Fibroblast of the conjunctiva (primary cell): ENCODE measurements at places on chromosomes 2 and 18.
A peak's percentile ranks its signal among the peaks of the same experiment; 100 is the strongest.

- DNase-seq = no peak
Observed at GRCh38 chr2:136351684-136352083, 233.7 kb upstream of the CXCR4 start.

- DNase-seq = no peak
Observed at GRCh38 chr18:75322206-75322605, 105.3 kb downstream of the SMIM21 start.

- DNase-seq = no peak
Observed at GRCh38 chr2:207375207-207375875, 154.4 kb upstream of the CREB1 start.

GRCh38 chr2:151030663-151031230, 230.9 kb downstream of the RBM43 start:
- DNase-seq = no peak

GRCh38 chr18:13194239-13194638, 24.3 kb upstream of the LDLRAD4 start:
- no peak for DNase-seq

GRCh38 chr2:222057347-222058073, 241.3 kb downstream of the PAX3 start:
- DNase-seq = no peak

DNA sequence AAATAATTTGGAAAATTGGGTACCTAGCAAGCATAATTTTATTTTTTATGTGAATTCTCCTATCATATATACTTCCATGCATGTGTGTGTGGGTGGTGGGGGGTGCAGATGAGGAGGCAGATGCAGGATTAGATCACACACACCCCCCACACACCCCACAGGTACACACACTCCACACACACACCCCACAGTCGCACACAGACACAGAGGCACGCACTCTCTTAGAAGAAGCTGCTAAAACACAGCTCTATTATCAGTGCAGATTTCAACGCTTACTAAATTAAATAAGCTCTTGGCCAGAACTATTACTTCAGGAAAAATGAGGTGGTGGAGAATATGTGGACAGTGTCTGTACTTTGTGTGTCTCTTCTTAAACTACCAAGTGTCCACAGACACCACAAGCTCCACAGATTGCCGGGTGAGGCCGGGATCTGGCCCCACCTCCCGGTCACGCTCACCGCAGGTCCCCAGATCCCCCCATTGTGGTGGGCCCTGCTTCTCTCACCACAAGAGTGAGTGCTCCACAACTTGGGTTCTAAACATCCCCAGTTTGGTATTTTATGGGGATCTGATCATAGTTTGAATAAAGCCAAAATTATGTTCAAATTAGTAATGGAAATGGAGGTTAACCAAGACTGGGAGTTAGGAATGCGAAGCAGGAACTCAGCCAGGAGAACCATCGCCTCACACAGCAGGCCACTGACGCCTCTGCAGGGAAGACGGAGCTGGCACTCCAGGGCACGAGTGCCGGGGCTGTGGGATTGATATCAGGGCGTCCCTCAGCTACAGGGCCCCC, 102.1 kb downstream of the PXDN start:
- DNase-seq = no peak

- DNase-seq = peak; percentile 44
Observed at GRCh38 chr2:172698041-172698863, 37.4 kb upstream of the RAPGEF4 start.

DNA sequence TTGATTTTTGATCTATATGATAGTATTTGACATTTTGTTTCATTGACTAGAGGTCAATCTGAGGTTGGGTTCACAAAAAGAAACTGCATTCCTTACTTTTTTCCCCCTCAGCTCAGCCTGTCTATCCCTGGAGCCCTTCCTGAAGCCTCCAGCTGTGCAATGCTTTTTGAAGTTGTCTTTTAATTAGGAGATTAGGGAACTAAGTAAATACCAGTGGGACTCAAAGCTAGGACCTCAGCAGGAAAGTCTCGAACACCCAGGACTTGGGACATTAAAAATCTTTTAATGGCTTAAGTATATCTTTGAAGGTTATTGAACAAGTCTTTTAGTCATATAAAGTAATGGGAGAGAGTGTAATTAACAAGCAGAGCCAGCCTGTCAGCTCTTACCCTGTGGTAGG, 220.2 kb downstream of the PDE11A start:
- no peak for DNase-seq

GRCh38 chr18:32760391-32760790, 12.4 kb downstream of the KLHL14 start:
- no peak for DNase-seq

- DNase-seq = peak; percentile 14
Observed at GRCh38 chr18:25646971-25647370, 295.0 kb upstream of the ZNF521 start.
